Stimulated activated CD4-positive, alpha-beta T cell treated with anti-CD3 and anti-CD28 coated beads, Interleukin-4, amount 100 ng/mL, for 24 hours (primary cell): ENCODE measurements at places on chromosomes 4 and X.

GRCh38 chr4:186291256-186291890 is 25.4 kb downstream of the F11 start:
- DNase-seq, result no peak

GRCh38 chrX:70969635-70970481 is 39.0 kb upstream of the SLC7A3 start:
- DNase-seq, result no peak

- DNase-seq, result no peak
These were observed 39.4 kb upstream of the SHROOM4 start for GRCh38 chrX:50853399-50853798.

DNA sequence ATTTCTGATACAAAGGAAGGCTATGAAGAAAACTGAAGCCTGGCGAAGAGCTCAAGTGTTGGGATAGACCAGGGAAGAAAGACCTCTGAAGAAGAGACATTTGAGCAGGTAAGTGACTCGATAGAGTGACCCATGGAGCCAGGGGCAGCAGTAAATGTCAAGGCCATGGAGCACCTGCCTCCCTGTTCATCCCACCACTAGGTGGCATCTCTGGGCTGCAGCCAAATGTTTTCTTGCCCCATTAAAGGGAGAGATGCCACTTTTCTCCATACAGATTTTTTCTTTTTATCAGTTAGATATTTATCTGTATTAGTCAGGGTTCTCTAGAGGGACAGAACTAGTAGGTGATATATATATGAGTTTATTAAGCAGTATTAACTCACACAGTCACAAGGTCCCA is 4.9 kb upstream of the ZNF81 start:
- DNase-seq, result peak; percentile 61

DNA sequence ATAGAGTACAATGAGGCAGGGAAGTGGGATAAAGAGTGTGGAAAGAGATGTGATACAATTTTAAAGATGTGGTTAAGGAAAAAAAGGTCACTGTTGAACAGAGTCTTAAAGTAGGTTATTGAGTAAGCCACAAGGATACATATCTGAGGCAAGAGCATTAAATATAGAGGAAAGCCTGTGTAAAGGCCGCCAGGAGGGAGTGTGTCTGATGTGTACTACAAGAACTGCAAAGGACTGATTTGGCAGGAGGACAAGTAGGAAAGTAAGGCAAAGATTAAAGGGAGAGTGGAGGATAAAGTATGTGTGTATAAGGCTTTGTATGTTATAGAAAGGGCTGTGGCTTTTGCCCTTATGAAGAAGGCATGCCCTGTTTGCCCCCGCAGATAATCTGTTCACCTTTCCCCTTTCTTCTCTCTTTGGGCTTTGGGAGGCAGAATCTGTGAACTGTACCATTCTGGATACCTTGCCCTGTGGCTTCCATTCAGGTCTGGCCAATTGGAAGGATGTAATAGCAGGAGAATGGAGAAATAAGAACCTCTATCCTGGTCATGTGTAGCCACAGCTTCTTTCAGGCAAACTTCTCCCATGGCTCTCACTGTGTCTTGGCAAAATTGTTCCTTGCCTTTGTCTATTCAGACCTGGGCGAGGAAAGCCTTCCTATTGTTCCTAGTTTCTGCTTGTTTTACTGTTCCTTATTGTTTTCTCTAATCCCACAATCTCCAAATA is 68.9 kb upstream of the FAM47B start:
- DNase-seq, result no peak
